ENCODE measurements at places on chromosomes 16 and 17. TPM values are rescaled to one million over a fixed set of nuclear protein-coding genes. Genes with fewer than 3 reads are reported as not detected.
A peak's percentile ranks its signal among the peaks of the same experiment; 100 is the strongest.

GRCh38 chr17:58760248-58760647 lies 4.6 kb downstream of the PPM1E start:
- H3K27ac ChIP-seq, result no peak overlapping the region
- H3K4me3 ChIP-seq, result no peak overlapping the region
- H3K4me1 ChIP-seq, result peaks cover 10% of the 10 kb centered on the region
- peaks cover 12% of the 10 kb centered on the region for H3K36me3 ChIP-seq

DNA sequence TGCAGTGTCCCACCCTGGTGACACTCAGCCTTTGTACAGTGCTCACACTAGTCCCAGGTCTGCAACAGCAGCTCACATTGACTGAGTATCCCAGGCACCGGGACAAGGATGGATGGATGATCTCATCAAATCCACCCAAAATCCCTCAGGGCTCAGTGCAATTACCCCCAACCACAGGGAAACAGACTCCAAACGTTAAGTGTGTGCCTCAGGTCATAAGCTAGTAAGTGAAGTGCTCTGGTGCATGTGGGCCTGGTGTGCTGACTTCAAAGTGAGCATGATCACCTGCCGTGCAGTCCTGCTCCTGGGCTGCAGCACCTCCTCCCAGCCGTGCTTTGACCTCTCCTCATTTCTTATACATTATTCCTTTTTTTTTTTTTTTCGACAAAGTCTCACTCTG lies 31.2 kb upstream of the CD300E start:
- no peaks in the 10 kb centered on the region for H3K4me1 ChIP-seq
- peaks cover 100% of the 10 kb centered on the region for H3K27me3 ChIP-seq
- no peak overlapping the region for H3K4me3 ChIP-seq

DNA sequence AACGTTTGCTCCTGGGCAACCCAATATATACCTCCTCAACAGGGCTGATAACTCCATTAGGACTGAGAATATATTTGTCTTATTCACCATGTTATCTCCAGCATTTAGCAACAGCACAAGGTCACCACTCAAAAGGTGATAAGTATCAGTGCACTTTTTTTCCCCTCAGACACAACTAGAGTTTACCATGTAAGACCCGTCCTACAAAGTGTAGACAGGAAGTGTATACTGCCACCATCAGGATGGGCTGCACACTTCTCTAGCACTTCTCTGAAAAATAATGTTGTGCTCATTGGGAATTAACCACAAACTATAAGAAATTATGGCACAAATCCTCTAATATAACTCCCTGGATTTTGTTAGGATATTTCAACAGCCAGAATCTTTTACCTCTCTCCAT lies 5.7 kb upstream of the VAT1L start:
- H3K4me3 ChIP-seq, result no peak overlapping the region
- no peak overlapping the region for H3K27ac ChIP-seq
- no peak for DNase-seq
- no peaks in the 10 kb centered on the region for H3K4me1 ChIP-seq
- H3K27me3 ChIP-seq, result peaks cover 32% of the 10 kb centered on the region

DNA sequence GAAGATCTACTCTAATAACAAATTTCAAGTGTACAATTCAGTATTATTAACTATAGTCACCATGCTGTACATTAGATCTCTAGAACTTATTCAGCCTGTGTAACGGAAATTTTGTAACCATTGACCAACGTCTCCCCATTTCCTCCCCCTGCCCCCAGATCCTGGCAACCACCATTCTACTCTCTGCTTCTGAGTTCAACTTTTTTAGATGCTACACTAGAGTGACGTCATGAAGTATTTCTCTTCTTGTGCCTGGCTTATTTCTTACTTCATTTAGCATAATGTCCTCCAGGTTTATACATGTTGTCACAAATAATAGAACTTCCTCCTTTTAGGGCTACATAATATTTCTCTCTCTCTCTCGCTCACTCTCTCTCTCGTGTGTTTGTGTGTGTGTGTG lies 157.5 kb downstream of the ANKFN1 start:
- no peak overlapping the region for H3K4me3 ChIP-seq
- no peak overlapping the region for H3K27ac ChIP-seq
- no peaks in the 10 kb centered on the region for H3K4me1 ChIP-seq
- DNase-seq, result no peak
- H3K36me3 ChIP-seq, result no peaks in the 10 kb centered on the region

DNA sequence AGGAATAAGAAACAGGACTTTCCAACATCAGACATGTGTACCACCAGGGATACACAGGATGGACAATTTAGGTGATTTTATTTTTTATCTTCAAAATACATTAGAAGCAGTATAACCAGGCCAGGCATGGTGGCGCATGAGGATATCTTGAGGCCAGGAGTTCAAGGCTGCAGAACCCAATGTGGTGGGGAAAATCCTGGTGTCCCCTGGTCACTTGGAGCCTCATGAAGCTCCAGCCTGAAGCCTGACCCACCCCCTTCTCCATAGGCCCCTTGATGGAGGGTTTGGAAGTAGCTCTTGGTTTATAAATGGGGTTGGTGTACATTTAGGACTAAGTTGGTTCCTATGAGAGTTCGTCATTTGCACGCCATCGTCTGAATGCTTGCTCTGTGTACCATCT lies 88.6 kb downstream of the MYH11 start:
- no peaks in the 10 kb centered on the region for H3K36me3 ChIP-seq
- H3K27me3 ChIP-seq, result peaks cover 32% of the 10 kb centered on the region
- no peaks in the 10 kb centered on the region for H3K4me1 ChIP-seq
- no peak for DNase-seq

DNA sequence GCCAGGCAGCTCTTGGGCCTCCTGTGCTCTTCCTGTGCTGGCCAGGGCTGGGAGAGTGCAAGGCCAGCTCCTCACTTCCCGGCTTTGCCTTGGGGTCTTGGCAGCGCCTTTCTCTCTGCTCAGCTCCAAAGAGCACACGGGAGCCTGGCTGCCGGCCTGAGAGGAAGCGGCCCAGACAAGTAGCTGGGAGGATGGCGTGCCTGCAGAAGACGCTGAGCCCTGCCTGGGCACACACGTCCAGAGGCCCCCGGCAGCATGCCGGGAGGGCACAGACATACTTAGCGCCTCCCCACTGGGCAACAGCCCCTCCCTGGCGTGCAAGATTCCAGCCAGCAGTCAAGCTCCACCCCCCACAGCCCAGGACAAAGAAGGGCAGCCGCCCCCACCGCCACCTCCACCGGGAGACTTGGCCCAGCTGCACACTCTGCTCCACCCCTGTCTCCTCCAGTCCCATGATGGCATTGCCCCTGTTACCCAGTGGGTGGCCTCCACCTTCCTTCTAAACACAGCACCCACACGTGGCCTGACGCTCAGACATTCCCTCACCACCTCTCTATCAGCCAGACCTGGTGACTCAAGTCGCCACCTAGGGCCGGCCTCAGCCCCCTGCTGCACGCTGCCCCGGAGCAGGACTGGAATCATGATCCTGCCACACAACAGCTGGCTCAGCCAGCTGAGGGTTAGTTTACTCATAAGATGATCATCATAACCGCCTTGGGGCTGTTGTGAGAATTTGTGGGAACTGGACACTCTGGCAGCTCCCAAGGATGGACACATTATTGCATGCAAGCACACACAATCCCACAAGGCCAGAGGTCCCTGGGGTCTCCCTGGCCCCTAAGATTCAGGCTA lies 12.4 kb downstream of the SGCA start:
- H3K27me3 ChIP-seq, result peaks cover 36% of the 10 kb centered on the region
- peak overlapping the region; percentile 51 for H3K4me3 ChIP-seq
- H3K4me1 ChIP-seq, result peaks cover 26% of the 10 kb centered on the region

DNA sequence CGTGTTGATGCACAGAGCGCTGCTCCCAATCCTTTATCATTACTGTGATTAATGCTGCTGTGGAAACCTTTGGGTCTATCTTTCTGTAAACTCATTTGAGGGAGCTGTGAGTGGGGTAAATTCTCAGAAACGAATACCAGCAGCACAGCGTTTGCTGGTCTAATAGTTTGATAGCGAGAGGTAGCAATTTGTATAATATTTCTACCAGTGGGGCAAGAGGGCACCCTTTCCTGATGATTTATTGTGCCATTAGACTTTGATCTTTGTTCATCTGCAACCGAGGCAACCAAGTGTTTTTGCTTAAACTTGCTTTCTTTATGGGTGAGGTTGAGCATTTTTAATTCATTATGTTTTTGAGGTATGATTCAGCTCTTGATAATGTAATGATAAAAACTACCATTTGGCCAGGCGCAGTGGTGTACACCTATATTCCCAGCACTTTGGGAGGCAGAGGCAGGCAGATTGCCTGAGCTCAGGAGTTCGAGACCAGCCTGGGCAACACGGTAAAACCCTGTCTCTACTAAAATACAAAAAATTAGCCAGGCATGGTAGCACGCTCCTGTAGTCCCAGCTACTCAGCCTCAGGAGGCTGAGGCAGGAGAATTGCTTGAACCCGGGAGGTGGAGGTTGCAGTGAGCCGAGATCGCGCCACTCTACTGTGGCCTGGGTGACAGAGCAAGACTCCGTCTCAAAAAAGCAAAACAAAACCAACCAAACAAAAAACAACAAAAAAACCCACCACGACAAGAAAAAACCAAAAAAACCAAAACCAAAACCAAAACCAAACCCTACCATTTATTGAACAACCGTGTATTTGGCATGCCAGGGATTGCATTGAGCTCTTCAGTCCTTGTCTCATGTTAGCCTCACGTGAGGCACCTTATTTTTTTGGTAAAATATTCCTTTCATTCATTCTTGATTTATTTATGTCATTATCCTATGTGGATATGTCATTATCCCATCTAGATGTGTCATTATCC lies 81.5 kb downstream of the PLCG2 start:
- no peak for DNase-seq
- no peak overlapping the region for H3K4me3 ChIP-seq
- peaks cover 90% of the 10 kb centered on the region for H3K27me3 ChIP-seq

- H3K36me3 ChIP-seq, result no peaks in the 10 kb centered on the region
- H3K4me1 ChIP-seq, result no peaks in the 10 kb centered on the region
- DNase-seq, result no peak
- H3K4me3 ChIP-seq, result no peak overlapping the region
- peaks cover 47% of the 10 kb centered on the region for H3K27me3 ChIP-seq
These were observed 97.7 kb downstream of the GSG1L start for GRCh38 chr16:27965801-27966200.

GRCh38 chr17:27591986-27592385 lies 39.0 kb upstream of the LGALS9 start:
- H3K4me1 ChIP-seq, result no peaks in the 10 kb centered on the region
- DNase-seq, result no peak
- no peak overlapping the region for H3K27ac ChIP-seq
- H3K4me3 ChIP-seq, result no peak overlapping the region

GRCh38 chr16:65837464-65837863 lies 529.0 kb upstream of the CDH5 start:
- H3K4me1 ChIP-seq, result no peaks in the 10 kb centered on the region
- H3K27ac ChIP-seq, result no peak overlapping the region
- H3K27me3 ChIP-seq, result peaks cover 55% of the 10 kb centered on the region
- H3K36me3 ChIP-seq, result no peaks in the 10 kb centered on the region

DNA sequence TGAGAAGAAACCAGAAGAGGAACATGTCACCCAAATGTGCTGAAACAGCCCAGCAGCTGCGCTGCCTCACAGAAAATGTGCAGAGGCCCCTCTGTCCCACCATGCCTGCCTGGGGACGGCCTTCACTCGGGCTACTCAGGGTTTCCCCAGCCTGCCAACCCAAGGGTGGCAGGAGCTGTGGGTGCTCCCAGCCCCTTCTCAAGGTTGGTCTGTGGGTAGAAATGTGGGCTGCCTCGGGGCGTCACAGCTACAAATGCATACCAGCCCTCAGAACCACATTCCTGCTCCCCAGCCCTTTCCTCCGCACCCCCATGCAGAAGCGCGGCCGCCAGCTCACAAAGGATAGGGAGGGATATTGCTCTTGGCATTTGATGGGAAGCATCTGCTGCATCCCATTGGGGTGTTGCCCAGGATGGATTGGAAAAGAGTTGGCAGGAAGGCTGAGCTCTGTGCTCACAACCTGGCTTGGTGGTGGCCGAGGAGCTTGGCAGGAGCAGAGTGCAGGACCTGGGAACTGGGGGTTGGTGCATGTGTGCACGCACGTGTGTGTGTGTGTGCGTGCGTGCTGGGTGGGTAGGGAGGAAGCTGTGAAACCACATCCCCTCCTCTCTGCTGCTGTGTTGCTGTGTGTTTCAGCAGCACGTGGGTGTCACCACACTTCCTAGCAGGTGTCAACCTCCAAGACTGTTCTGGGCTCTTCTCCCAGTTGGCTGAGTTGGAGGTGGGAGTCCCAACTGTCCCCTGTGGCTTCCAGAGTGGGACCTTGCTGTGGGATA lies 304.4 kb downstream of the SEC14L1 start:
- peaks cover 71% of the 10 kb centered on the region for H3K4me1 ChIP-seq
- H3K27ac ChIP-seq, result peak overlapping the region; percentile 47
- H3K27me3 ChIP-seq, result no peaks in the 10 kb centered on the region
- DNase-seq, result no peak
- peaks cover 59% of the 10 kb centered on the region for H3K36me3 ChIP-seq
- H3K4me3 ChIP-seq, result peak overlapping the region; percentile 14

- no peak for DNase-seq
- H3K4me3 ChIP-seq, result no peak overlapping the region
- no peaks in the 10 kb centered on the region for H3K4me1 ChIP-seq
- peaks cover 8% of the 10 kb centered on the region for H3K27me3 ChIP-seq
These were observed 50.6 kb downstream of the MARCHF10 start for GRCh38 chr17:62757500-62757951.

GRCh38 chr17:81222906-81223761 lies at the start of gene CEP131:
CEP131 (minus strand) TSS chr17:81222965; CDS start chr17:81220056, 2,909 bp downstream.
- H3K36me3 ChIP-seq, result peaks cover 26% of the 10 kb centered on the region
- peaks cover 15% of the 10 kb centered on the region for H3K4me1 ChIP-seq
- H3K4me3 ChIP-seq, result peak within 1 kb of the TSS; percentile 71
- peak; percentile 99 for DNase-seq
- H3K27ac ChIP-seq, result peak within 1 kb of the TSS; percentile 91
- H3K27me3 ChIP-seq, result no peaks in the 10 kb centered on the region

GRCh38 chr16:75566758-75567255 lies 628 bp downstream of the GABARAPL2 start:
- H3K36me3 ChIP-seq, result peaks cover 50% of the 10 kb centered on the region
- no peak overlapping the region for H3K27ac ChIP-seq
- peak overlapping the region; percentile 83 for H3K4me3 ChIP-seq
- peak; percentile 31 for DNase-seq

- H3K4me1 ChIP-seq, result no peaks in the 10 kb centered on the region
- DNase-seq, result no peak
- H3K27ac ChIP-seq, result no peak overlapping the region
- H3K4me3 ChIP-seq, result no peak overlapping the region
- no peaks in the 10 kb centered on the region for H3K27me3 ChIP-seq
These were observed 43.9 kb downstream of the MEAK7 start for GRCh38 chr16:84460406-84461028.

The TMEM114 gene
- total RNA-seq, result not detected

The SUPT4H1 gene
- 40.3 TPM for total RNA-seq

The SCN4A gene
- not detected for total RNA-seq

The USH1G gene
- not detected for total RNA-seq

The RGS11 gene
- total RNA-seq, result 1.7 TPM
